ENCODE measurements at places on chromosomes 11 and 22.
A peak's percentile ranks its signal among the peaks of the same experiment; 100 is the strongest.

DNA sequence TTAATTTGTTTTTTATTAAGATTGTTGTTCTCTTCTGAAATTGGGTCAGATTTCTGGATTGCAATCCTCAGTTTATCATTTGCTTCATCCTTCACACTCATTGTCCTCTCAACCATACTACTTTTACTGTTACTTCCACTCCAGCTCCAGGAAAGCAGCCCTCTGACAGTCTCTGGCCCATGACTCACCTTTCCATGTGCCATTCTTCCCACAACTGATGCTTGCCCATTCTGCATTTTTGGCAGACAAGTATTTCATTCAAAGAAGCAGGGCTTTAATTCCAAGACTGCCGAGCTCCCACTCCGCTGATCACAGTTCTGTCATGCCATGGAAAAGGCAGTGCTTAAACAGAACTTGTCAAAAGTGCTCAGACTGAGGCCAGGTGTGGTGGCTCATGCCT lies 139.2 kb downstream of the WNT11 start:
- DNase-seq = no peak

DNA sequence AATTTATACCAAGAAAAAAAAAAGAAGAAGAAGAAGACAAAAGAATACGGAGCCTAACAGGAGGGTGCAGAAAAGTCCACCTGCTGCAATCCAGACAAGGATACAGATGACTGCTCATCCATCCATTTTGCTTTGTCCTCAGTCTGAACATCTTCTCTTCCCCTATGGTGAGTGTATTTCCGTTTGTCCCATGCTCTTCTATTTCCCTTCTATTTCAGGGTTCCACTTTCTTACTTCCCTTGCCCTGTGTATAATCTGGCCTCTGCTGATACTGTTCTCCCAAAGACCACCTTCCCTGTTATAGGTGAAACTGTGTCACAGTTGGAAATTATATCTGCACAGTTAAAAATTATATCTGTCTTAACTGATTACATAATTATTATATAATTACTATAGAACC lies 48.7 kb upstream of the USP47 start:
- DNase-seq = no peak

- DNase-seq = no peak
Observed at GRCh38 chr11:65855927-65856363, 2.0 kb downstream of the CFL1 start.

DNA sequence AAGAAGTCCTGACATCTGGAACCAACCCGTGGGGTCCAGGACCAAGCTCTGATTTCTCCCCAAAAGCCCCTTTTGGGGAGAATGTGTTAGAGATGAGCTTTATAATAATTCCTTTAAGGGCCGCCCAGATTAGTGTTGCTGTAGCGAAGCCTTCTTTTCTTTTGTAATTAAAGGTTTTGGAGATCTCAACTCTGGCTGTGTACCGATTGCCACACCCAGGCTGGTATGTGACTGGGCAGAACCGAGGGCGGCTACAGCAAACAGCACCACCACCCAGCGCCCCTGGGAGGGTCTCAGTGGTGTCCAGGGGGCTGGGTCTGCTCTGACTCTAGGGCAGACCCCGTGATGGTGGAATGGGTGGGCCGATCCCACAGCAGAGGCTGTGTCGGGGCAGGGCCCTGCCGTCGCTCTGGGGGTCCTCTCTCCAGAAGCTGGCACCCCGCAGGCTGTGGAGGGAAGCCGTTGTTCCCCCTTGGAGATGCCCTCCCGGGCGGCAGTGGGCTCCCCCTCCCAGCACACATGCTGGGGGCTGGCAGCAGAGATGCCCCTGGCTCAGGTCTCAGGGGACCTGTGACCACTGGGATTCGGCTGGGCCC lies 31.0 kb downstream of the TPCN2 start:
- DNase-seq = no peak

DNA sequence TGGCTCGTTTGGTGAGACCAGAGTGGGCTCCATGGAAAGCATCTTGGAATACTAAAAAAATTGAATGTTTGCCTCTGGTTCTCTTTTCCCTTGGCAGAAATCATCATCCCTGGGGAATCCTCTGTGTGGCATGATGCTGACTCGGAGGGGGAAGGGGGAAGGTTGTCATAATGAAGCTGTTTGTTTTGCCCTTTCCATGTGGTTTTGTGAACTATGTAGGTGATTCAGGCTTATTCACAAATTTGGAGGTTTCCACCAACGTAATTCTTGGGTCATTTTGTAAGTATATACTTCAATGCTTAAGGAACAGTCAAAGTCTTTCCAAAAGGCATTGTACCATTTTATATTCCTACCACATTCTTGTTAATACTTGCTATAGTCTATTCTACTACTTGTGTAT lies 754.0 kb upstream of the FAT3 start:
- no peak for DNase-seq

DNA sequence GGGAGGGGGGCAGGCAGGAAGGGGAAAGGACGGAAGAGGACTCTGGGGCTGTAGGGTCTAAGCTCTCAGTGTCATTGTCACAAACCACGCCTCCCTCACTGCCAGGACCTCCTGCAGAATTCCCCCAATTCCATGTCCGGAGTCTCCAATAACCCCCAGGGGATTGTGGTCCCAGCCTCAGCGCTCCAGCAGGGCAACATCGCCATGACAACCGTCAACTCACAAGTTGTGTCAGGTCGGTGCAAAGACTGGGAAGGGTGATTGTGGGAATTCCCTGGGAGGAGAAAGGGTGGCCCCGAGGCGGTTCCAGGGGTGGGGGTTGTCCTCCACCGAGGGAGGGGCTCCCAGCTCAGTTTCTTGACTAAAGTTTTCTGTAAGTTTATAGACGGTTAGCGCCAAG lies 86.0 kb downstream of the FEZ1 start:
- no peak for DNase-seq

DNA sequence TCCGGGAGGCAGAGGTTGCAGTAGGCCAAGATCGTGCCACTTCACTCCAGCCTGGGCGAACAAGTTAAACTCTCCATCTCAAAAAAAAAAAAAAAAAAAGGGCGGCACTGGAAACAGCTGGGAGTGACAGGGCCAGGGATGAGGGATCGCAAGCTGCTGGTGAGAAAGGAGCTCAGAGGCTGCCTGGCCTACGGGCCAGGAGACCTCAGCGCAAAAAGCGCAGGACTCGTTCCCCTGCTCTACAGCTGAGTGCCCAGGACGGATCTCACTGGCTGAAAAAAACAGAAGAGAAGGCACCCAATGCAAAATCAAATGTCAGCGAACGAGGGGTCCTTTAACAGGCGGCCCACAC lies 650 bp upstream of the NUP50 start:
- DNase-seq = peak; percentile 42

- no peak for DNase-seq
Observed at GRCh38 chr11:134836561-134836960, 424.5 kb upstream of the B3GAT1 start.

DNA sequence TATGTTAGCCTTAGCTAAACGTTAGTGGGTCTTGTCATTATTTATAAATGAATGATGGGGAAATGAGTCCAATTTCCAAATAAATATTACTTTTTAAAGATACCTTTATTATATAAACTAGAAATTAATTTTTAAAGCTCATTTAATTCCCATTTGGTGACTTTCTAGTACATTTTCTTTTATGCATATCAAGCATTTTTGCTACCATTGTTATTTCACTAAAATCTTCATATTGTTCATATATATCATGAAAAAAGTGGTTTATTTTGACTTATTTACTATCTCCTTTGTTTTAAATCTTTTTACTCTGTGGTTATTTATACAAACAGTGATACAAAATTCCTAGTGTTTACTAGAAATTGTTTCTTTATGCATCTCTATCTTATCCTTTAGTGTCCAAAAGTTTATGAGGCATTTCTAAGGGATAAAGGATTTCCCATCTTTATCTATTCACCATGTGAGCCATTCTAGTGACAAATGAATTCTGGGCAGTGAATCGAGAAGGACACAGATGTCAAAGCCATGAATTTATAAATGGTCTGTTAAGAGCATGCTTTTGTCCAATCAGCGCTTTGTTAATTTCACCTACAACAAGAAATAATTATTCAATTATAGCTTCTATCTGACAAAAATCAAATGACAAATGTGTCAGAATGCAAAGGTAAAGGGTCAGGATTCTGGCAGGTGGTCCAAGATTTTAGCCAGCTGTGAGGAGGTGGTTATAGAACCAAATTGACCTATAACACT lies 70.6 kb downstream of the PRMT3 start:
- DNase-seq = no peak

DNA sequence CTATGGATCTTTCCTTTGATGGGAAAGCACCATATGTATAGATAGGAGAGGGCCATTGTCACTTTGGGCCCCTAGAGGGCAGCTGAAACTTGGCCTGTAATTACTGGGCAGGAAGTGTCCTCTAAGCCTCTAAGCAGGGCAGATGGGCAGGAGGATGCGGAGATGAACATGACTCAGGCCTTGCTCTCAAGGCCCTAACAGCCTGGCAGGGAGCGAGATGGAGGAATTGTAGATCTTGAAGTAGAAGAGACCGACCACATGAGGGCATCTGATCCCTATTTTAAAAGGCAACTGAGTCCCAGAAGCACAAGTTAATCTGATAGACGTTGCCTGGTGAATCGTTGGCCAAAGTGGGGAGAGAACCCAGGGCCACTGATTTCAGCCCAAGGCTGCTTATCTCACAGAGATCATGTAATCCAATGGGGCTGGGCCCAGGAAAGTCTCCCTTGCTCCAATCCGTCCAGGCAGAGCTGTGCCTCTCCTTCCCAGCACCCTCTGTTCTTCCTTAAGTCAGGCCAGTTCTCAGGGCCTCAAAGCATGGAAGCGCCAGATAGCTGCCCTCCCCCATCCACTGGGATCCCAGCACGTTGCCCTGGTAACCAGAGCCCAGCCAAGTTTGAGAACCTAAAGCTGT lies 2.5 kb upstream of the SEPTIN3 start:
- DNase-seq = peak; percentile 57

DNA sequence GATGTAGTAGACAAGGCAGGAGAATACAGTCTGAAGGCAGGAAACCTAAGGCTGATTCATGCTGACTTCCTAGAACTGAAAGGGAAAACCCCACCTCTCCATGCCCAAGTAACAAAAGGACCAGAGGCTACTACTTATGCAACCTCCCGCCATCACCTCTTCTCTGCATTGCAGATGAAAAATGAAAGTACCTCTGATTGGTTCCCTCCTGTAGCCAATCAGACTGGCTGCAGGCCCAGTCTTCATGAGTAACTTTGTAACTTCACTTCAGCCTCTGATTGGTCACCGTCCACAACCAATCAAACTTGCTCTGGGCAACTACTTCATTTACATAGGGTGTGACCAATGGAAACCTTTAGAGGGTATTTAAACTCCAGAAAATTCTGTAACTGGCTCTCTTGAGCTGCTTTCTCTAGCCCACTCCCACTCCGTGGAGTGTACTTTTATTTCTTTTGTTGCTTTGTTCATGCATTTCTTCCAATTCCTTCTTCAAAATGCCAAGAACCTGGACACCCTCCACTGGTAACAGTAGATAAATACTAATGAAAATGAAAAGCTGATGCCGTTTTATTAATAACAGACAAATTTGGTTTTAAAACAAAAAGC lies 5.2 kb upstream of the MAP6 start:
- peak; percentile 53 for DNase-seq

DNA sequence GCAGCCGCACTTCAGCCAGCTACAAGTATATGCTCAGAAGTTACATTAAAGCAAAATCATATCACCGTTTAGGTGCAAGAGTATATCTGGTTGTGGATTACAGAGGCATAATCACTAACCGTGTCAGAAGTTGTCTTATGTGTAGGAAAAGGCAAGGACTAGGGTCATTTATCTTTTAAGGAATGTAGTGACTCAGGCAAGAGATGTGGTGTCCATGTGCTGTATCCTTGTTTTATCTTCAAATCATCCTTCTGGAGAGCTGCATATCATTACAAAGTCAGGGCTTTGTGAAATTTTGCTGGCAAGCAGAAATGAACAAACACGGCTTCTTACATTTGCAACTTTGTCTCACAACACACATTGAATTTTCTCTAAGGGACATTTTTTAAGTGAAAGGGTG lies 12.7 kb upstream of the CHORDC1 start:
- no peak for DNase-seq

DNA sequence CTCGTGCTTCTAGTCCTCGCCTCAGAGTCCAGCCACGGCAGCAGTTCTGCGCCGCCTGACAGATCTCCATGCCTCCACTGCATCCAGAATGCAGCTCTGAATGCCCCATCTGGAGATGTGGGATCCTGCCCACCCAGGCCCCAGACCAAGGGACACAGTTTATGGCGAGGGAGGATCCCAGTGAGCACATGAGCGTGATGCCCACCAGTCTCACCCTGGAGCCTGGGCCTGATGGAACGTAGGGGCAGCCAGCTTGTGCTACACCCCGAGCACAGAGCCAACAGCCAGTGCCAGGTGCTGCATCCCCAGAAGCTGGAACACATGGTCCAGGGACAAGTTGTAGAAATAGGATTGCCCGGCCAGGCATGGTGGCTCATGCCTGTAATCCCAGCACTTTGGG lies 10.4 kb downstream of the IGLL1 start:
- no peak for DNase-seq

DNA sequence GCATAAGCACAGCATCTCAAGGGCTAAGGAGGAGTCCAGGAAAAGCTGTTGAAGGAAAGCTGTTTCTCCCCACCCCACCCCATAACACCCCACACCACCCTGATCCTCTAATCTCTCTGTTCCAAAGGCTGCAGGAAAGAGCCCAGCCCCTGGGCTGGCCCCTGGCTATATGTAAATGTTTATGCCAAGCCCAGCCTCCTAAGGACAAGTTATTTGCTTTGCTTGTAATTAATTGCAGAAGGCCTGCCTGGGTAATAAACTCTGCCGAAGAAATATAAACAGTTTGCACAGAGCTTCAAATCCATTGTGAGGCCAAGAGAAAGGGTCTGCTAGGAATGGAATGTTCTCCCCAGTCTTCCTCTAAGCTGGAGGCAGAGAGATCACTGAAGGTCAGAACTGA lies 21.2 kb downstream of the ARRB1 start:
- no peak for DNase-seq

- peak; percentile 71 for DNase-seq
Observed at GRCh38 chr11:66316849-66317251, at the start of gene CD248. Gene CD248, minus strand, starts transcription at chr11:66317044. Its CDS starts 17 bp downstream, at chr11:66317027.

DNA sequence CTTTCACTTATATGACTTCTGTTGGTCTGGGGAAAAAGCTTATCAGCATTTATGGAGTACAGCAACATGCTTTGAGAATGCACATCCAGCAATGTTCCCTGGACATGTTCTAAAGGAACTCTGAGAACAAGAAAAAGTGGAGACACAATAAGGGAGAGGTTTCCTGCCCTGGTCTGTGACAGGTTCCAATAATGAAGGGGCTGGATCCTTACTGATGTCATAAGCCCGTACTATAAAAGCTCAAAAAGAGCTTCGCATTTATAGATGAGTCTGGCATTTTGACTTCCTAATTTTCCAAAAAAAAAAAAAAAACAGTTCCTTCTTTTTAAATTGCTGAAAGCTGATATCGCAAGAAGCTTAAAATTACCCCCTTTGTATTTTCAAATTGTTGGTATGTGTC lies 129.1 kb downstream of the MPPED2 start:
- no peak for DNase-seq

DNA sequence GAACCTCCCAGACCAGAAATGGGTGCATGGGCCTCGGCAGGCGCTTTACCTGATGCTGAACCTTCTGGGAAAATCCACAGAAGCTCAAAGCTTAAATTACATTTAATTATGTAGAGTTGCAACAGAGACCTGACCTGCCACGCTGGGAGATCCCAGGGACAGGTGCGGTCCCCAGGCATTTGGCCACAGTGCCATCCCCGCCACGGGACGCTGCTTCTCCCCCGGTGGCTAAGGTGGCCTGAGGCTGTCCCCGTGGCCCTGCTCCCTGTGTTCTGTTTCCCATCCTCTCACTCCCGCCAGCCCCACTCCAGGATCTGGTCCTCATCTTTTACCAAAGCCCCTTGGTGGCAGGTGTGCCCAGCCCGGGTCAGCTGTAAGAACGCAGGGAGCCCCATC lies 39.6 kb downstream of the GRAMD4 start:
- no peak for DNase-seq

Data from activated CD8-positive, alpha-beta T cell treated with anti-CD3 and anti-CD28 coated beads, Interleukin-2, amount 10 ng/mL, durations not matched to agents 7 days and 5 days (primary cell).